ENCODE measurements at places on chromosomes 6 and 20.

- DNase-seq = peak; percentile 1
Observed at GRCh38 chr6:94636780-94637385, 940.5 kb upstream of the MANEA start.

DNA sequence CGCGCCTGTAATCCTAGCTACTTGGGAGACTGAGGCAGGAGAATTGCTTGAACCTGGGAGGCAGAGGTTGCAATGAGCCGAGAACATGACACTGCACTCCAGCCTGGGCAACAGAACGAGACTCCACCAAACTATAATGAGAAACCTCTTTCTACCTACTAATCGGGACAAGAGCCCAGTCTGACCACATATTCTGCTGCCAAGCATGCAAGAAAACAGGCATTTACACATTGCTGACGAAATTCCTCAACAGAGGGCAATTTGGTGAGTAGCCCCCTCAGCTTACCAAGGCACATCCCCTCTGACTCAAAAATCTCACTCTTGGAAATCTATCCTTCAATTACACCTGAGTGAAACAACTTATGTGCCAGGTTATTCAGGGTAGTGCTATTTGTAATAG, 81.2 kb downstream of the SLC23A2 start:
- no peak for DNase-seq

DNA sequence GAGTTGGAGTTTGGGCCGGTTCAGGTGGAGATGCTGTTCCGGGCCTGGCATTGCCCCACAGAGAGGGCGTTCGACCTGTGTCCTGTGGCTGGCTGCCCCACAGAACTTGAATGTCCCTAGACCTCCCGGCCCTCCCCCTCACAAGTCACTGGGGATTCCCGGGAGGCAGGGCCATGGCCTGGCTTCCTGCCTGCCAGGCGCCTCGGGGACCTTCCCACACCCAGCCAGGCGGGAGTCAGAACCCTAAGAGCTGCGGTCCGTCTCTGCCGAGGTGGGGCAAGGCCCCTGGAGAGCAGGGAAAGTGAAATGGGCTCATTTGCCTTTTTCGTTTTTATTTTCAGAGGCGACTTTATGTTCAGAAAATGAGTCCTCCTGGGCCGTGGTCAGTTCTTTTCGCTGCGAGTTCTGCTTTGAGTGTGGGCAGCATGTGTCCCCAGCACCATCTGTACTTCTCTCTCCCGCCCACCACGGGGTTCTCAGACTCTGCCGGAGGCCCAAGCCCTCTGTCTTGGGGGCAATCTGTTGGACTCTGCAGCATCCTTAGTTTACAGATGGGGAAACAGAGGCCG, 8.5 kb downstream of the RBM38 start:
- no peak for DNase-seq

DNA sequence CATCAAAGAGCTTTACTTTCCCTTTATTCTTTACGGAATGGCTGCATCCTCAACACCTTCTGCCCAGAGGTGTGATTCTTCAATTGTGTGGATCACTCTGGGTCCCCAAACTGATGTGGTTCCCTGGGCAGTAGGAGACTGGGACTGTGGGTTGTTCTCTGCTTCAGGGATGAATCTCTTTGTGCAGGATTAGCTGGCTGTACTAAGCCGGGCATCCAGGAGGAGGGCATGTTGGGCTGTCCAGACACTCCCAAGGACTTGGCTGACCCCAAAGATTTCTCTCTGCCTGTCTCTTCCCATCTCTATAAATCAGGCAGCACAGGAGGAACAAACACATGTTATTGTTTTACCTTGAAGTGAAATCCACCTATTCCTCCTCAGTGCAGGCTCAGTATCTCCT, 15.3 kb downstream of the FARS2 start:
- DNase-seq = no peak

- peak; percentile 10 for DNase-seq
Observed at GRCh38 chr6:140062043-140063020, 687.9 kb upstream of the CITED2 start.

DNA sequence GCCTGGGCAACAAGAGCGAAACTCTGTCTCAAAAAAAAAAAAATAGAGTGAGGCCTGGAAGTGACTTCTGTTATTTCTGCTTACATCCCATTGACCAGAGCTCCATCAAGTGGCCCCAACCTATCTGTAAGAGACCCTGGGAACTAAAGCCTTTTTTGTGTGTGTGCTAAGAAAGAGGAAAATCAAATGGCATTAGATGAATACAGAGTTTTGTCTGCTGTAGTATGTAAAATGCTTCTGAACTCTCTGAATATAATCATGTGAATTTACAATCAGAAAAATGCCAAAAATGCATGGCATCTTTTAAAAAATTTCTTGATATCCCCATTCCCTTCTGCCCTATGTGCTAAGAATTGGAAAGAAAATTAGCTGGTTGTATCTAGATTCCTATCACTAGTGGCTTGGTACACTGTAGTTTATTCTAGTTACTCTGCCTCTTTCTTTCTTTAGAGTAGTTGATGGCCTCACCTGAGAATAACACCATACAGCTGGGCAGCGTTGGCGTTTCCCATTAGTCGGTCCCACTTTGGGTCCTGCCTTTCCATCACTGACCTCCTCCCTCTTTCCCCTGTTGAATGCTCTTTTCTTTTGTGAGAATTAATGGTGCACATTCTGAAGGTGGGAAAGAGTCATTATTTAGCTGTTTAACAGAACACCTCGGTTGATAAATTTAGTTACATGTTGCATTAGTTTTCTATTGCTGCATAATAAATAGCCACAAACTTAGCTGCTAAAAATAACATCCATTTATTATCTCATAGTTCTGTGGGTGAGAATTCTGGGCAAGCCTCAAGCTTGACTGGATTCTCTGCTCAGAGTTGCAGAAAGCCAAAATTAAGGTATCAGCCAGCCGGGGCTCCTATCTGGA, 38.2 kb downstream of the SAMD5 start:
- DNase-seq = no peak

GRCh38 chr6:140264431-140264830, 890.0 kb upstream of the CITED2 start:
- DNase-seq = no peak

GRCh38 chr20:44610313-44610962, 28.1 kb downstream of the PKIG start:
- DNase-seq = no peak

GRCh38 chr20:48007351-48007750, 222.1 kb upstream of the SULF2 start:
- no peak for DNase-seq

GRCh38 chr6:148296771-148297170, 45.9 kb upstream of the SASH1 start:
- no peak for DNase-seq

- no peak for DNase-seq
Observed at GRCh38 chr6:17995414-17995813, 8.0 kb upstream of the KIF13A start.

DNA sequence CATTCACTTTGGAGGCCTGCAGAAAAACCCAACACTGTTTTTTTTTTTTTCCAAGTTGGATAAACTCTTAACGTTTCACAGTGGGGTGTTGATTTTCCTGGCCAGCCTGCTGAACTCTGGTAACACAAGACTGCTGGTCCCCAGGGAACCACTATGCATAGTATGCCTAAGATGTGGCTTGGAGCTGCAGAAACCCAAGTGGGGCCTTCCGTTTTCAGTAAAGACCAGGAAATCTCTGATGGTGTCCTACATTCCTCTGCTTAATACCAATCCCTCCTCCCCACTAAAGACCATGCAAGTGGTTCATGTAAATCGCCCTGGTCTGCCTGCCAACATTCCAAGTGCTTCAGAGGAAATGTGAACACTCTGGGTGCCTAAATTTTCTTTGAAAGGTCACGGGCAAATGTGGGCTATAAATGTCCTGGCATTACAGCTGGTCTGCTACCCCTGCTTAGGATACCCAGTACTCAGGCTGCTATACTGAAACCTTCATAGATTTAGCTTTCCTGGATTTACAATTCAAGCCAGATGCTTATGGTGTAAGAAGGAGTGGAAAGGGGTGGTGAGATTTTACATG, 615.4 kb downstream of the MAFB start:
- DNase-seq = no peak

DNA sequence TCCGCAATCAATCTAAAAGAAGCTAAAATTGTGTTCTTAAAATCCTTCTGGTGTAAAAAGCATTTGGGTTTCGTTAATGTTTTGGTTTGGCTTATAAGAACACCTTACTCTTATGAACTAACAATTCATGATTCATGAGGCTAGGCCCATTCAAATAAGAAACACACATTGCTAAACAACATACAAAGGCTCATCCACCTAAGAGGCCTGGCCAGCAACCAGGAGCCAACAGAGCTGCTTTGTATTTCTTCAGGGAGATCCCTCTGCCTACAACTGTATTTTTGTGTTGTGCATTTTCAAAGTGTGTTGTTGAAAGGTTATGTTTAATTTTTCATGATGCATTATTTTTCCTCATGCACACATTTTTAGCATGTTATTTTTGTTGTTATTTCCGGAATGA, 98.6 kb downstream of the PTPRK start:
- no peak for DNase-seq

DNA sequence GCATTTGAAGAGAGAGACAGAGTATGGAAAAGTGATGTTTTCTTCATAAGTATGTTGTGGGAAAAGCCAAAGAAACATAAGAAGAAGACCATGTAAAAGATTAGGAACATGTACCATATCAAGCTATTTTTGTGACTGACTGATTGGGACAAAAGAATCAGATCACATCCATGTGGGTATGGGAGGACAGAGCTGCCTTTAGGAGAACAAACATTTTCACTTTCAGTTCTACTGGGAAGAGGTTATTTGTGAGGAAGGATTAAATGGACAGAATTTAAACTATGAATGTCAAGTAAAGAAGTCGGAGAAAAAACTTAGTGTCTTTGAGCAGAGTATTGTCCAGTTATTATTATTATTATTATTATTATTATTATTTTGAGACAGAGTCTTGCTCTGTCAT, 124.4 kb upstream of the HCRTR2 start:
- DNase-seq = no peak

GRCh38 chr6:147559006-147559405, 50.5 kb downstream of the SAMD5 start:
- no peak for DNase-seq

DNA sequence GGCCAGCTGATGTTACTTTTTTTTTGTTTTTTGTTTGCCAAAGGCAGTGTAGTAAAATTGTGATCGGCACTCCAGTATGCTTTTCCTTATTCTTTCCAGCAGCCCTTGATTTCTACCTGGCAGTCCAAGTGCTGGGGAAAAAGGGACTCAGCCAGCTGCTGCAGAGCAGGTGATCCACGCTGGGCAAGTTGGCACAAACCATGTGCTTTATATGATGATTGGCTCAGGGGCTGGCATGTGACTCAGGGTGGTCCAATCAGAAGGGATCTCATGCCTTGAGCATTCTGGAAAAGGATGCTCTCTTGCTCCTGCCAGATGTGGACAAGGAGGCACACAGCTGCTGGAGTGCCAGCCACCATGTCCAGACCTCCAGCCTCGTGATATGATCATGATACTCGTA, 54.5 kb downstream of the SULF2 start:
- DNase-seq = no peak

- DNase-seq = no peak
Observed at GRCh38 chr20:29306390-29307072, 1950.9 kb upstream of the DEFB115 start.

DNA sequence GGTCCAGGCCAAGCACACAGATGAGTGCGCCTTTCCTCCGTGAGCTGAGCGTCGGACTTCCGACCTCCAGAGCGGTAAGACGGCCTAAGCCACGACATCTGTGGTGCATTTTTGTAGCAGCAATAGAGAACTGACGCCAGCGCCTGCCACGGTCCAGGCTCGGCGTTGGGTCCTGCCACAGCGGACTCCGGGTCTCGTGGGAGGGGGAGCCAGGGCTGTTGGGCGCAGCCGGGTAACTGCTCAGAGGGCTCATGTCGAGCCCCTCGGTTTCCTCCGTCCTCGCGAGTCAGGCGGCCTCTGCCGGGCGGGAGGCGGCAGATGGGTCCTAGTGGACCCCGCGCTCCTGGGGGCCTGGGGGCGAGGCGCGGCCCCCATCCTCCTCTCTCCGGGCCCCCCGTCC, 216.1 kb downstream of the QKI start:
- DNase-seq = no peak

DNA sequence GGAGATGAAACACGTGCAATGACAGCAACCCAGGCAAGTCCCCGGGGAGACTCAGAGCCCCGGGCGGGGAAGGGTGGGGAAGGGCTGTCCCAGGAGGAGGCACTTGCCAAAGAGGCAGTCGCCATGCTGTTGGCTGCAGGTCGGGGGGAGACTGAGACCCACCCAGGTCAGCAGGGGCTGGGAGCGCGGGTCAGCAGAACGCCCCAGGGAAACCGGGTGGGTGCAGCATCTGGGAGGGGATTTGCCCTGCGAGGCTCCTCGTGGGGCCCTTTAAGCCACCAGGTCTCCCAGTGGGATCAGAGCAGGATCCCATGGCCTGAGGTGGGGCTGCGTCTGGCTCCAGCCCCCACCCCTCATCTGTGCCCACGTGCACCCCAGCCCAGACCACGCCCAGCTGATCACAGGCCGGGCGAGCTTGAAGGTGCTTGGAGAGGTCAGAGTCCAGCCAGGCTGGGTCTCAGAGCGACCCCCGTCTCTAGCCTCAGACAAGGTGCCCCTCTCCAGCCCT, 65.5 kb downstream of the YTHDF1 start:
- no peak for DNase-seq

- no peak for DNase-seq
Observed at GRCh38 chr6:29813809-29814208, 13.8 kb upstream of the HLA-G start.

- DNase-seq = no peak
Observed at GRCh38 chr20:32287231-32287638, 9.8 kb downstream of the KIF3B start.

DNA sequence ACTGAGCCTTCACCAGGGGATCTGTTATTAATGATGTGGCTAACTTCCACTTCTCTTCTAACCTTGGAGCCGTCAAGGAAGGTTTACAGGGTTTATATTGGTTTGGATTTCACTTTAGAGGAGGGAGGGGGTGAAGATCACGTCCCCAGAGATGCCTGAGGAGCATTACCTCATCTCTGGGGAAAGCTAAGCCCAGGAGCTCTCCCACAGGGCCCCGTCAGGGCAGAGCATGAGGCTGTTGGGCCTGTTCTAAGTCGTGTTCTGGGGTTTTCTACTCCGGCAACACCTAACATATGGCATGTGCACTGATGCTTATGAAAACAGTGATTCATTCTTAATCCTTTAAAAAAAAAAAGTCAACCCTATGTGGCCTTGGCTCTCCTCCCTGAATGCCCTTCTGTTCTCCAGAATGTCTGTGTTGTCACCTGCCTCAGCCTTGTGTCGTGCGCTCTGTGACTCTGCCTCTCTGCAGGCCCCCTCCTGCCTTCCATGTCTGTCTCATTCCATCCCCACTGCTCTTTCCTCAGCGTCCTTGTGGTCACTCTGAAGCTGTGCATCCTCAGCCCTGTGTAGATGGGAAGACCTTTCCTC, 97.4 kb upstream of the JARID2 start:
- no peak for DNase-seq
